ENCODE measurements at places on chromosomes 12 and 14.

DNA sequence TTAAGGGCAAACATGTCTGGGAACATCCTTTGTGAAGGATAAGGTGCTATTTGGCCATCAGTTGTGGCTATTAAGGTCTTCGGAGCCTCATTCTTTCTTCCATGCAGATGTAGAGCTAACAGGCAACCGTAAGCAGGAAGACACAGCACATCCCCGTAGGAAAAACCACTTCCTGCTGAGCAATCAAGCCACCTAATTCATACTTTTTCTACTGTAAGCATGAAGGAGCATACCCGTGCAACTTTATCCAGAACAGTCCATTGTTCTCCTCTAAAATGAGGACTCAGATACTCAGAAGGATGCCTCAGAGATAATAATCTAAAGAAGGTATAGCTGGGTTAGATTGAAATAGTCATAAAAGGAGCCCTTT, 232.0 kb downstream of the PPM1H start:
- DNase-seq, result no peak

DNA sequence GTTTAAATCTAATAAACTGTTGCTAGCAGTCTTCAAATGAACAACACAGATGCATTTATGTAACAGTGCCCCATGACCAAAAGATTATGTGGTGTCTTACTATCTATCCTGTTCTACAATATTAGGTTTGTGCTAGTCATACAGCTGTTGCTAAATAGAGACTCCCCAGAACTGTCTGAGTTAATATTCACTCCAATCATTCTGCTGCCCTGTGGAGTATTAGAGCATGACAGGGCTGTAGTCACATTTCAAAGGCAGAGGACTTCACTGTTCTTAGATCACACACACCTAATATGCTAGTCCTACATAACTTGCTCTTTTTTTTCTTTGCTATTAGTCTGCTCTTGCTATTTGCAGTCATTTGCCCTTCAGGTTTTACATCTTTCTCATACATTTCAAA, 157.6 kb upstream of the MDGA2 start:
- DNase-seq, result no peak

GRCh38 chr14:81889529-81889928, 355.9 kb upstream of the SEL1L start:
- DNase-seq, result no peak

DNA sequence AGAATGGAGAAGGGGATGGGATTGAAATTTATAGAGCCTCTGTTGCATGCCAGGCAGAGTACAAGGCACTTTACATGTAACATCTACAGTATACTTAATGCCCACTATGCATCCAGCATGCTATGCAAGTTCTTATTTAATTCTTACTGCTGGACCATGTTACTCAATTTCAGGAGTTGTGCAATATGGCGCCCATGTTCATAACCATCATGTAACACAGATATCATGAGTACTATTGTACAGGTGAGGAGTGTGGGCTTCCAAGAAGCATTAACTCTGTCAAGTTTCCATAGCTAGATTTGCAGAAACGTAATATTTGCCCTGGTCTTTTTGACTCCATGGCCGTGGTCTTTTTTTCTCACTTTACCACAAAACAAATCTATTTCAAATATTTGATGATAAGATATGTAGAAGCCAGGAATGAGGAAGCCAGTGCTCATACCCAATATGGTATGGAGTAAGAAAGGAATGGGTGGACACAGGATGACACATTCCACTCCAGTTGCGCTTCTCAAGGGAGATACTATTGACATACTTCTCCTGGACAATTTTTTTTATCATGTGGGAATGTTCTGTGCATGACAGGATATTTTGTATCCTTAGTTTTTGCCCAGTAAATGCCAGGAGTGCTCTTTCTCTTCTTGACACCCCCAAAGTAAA, 191.8 kb downstream of the C12orf75 start:
- DNase-seq, result no peak

DNA sequence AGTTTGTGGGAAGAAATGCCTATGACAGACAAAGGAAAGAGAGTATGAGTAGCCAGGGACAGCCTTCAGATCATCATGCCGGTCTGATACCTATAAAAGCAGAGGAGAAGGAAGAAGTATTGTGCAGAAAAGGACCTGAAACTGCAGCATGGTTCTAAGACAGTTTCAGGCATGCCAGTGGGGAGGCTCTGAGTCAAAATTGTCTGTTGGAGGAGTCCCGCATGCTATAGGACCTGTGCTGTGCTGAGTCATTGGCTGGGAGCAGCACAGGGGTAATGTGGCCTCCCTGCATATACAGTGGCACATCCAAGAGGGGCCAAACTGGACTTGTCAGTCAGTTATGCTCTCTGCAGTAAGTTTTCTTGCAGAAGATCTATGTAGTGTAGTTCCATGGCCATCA, 40.7 kb downstream of the NEUROD4 start:
- no peak for DNase-seq

DNA sequence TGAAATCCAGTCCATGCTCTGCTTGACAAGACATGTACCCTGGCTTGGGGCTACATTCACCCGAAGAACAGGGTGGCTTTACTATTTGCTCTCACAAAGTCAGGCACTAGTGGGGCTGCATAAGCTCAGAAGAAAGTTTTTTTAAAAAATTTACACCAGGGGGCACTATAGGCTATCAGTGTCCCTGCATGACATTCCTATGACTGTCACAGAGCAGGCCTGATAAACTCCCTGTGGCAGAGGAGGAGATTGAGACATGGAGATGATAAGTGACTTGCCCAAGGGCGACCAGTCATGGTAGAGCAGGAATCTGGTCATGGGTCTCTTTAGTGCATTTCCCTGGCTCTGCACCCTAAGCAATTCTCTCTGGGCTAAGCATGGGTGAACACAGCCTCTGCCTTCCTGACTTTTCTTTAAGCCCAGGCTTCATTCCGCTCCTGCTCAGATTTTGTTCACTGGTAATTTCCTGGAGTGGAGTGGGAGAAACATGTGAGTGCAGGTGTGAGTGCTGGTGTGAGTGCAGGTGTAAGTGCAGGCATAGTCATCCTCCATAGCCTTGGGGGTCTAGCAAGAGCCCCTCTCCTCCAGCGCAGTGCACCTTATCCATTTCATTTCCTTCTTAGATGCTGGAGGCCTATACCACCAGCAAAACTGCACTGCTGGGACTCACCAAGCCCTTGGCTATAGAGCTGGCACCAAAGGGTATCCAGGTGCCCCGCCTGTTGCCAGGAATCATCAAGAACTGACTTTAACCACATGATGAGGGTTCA, 91.6 kb downstream of the DHRS2 start:
- no peak for DNase-seq

GRCh38 chr12:110780448-110780847, 37.8 kb upstream of the PPP1CC start:
- DNase-seq, result no peak

DNA sequence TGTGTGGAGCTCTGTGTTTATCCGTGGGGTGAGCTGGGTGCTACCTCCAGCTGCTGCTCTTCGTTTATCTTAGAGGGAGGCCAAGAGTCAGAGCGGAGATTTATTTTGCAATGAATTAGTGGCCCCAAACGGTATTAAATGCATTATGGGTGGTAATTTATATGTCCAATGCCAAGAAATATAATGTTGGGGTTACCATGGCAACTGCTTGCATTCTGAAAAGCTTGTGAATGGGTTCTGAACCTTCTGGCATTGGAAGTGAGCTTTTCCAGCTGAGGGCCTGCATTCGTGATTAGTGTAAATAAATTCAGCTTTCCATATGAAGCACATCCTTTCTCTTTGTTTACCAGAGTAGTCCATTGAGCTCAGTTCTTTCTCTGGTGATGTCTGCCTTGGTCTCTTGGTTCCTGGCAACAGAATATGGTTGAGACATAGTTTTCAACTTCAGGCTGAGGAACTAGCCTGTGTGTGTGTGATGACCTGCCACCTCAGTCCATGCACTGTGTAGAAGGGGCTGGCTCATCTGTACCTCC, 51.8 kb downstream of the TRAF3 start:
- no peak for DNase-seq

DNA sequence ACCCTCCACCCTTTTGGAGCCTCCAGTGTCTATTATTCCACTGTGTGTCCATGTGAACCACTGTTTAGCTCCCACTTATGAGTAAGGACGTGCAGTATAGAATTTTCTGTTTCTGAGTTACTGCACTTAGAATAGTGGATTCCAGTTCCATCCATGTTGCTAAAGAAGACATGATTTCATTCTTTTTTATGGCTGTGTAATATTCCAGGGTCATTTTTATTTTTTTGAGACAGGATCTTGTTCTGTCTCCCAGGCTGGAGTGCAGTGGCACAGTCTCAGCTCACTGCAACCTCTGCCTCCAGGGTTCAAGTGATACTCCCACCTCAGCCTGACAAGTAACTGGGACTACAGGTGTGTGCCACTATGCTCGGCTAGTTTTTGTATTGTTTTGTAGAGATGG, 31.6 kb downstream of the EML1 start:
- DNase-seq, result no peak

DNA sequence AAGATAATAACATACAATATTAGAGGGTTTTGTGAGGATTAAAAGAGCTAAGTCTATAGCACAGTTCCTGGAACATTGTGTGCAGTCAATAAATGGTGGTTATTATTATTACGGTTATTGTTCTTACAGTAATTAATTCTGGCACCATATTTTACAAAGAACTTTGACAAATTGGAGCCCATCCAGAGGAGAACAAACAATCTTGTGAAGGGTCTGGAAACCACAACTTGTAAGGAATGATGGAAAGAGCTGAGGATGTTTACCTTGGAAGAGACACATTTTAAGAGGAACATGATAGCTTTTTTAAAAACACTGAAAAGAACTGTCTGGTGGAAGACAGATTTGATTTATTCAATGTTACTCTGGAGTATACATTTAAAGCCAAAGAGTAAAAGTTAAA, 150.5 kb upstream of the KRR1 start:
- DNase-seq, result no peak

DNA sequence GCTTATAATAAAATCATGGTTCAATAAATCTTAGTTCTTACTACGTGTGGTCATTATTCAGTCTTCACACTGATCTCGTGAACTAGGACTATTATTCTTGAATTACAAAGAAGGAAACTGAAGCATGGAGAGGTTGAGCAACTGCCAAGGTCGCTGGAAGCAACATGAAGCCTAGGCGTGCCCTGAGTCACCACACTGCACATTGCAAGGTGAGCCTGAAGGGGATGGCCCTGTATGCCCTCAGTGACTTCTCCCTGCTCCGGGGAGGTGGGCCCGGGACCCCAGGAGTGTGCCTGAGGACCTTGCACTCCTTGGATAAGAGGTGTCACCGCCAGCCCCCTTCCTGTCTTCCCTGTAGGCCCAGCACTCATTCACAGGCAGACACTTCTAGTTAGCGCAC, 161.6 kb downstream of the CACNA1C start:
- no peak for DNase-seq

DNA sequence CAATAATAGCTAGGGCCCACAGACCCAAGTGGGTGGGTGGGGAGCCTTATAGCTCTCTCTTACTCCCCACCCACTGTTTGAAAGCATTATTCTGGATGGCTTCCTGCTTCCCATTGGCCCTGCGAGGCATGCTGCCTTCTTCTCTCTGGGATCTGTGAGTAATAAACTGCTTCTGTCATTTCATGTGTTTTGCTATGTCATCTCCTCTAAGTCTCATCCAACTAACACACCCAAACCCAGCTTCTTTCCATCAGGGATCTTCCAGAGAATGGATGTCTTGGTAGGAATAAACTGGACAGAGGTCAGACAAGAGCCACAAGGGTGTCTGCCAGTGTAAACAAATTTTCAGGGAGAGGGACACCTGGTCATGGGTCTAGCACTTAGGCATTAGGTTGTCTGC, 66.4 kb upstream of the BDKRB2 start:
- DNase-seq, result no peak

DNA sequence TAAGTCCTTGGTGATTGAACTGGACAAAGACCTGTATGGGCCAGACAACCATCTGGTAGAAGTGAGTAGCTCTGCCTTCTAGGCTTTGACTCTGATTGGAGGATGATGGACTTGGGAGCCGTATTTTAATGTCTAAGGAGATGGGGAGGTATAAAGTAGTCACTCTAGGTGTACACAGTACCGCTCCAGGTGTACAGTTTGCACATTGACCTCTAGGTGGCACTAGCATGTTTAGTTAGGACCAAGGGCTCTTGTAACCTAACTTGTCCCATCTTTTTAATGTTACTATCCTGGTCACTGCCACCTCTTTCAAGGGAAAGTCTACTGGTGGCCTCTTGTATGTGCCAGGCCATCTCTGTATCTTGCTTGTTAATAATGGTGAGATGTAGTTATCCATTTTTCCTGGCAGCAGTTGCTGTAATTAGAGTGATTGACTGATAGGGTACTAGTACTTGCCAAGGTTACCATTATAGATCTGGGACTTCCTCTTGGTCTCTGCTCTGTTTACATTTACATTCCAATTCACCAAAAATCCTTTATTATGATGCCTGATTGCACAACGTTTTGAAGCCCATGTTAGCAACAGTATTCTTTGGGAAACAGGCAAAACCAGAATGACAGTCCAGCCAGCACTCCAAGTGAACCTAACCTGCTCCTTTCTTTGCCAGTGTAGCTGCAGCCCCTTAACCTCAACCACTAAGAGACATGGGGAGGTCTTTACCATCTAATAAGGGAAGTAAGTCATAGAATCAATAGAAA, 3.6 kb downstream of the SMARCD1 start:
- peak; percentile 8 for DNase-seq

DNA sequence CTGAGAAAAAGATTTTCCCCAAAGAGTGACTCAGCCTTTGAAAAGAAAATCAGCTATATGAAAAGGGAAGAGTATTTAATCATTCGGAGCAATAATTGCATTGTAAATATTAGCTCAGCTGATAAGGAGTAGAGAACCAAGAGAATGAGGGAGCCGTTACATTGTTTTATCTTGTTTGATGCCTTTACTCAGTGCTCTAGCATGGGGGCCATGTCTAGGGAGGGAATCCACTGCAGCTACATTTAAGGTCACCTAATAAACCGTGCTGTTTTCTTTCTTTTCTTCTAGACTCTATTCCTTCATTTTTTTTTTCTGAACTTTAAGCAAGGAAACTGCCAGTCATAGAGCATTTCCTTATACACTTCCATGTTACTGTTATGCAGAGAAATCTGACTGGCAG, 447.0 kb downstream of the DIO2 start:
- DNase-seq, result no peak

DNA sequence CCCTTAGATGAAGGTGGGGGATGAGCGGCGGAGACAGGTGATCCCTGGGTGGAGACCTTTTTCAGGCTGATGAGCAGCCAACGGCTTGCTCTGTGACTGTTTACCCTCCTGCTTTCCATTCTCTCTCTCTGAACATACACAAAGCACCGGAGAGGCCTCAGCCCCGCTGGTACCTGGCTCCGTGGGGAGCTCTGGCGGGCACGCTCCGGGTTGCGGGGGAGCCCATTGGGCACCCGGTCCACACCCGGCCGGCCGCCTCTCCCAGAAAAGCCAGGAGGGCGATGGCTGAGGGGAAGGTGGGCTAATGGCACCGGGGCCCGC, 545 bp downstream of the SMARCC2 start:
- DNase-seq, result no peak

GRCh38 chr12:120264904-120265472, 542 bp downstream of the PXN start:
- no peak for DNase-seq

GRCh38 chr14:77103951-77104350, 5.9 kb downstream of the CIPC start:
- no peak for DNase-seq

DNA sequence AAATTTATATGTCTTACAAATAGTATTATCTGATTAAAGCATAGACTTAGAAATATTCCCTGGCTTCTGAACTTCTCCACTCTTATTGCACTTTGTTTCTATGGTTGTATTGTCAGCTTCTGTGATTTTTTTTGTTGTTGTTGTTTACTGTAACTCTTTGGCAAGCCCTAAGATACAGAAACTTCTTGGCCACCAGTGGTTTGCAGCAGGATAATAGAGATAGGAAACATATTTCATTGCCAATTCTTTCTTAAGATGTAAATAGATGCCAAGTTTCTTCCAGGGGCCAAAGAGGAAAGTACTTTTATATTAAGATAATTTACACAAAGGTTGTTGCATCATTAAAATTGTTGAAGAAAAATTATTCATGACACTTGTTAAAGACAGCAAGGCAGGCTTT, 123.8 kb downstream of the PTPRB start:
- no peak for DNase-seq
